Astrocyte of the spinal cord (primary cell): ENCODE measurements at places on chromosomes 6 and 20.

- DNase-seq = peak; percentile 95
Measured at GRCh38 chr6:133707456-133707855, 181.5 kb upstream of the TCF21 start.

- peak; percentile 68 for DNase-seq
Measured at GRCh38 chr20:297925-298775, 780 bp downstream of the ZCCHC3 start.

DNA sequence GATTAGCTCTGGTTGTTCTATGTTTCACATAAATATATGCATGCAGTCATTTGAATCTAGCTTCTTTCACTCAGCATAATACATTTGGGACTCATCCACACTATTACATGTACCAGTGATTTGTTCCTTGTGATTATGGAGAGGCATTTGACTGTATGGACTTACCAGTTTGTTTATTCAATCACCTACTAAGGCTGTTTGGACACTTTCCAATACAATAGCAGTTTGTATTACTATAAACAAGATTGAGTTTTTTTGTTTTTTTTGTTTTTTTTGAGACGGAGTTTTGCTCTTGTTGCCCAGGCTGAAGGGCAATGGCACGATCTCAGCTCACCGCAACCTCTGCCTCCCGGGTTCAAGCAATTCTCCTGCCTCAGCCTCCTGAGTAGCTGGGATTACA lies 109.8 kb upstream of the DST start:
- no peak for DNase-seq

- DNase-seq = no peak
Measured at GRCh38 chr6:37785663-37786270, 33.8 kb upstream of the ZFAND3 start.

DNA sequence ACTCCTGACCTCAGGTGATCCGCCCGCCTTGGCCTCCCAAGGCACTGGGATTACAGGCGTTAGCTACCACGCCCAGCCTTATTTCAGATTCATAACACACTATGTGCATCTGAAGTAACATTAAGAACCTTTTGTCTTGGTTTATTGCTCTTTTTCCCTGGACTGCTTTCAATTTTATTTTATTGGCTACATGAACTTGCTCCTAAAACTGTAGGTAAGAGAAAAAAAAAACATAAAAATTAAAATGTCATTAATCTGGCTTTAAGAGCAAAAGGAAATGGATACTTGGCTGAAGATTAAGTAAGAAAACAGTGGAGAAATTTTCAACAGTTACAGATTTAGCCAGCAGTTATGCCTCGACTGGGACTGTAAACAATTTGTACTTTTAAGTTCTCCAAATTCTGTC lies 62.5 kb downstream of the GJA1 start:
- DNase-seq = no peak

DNA sequence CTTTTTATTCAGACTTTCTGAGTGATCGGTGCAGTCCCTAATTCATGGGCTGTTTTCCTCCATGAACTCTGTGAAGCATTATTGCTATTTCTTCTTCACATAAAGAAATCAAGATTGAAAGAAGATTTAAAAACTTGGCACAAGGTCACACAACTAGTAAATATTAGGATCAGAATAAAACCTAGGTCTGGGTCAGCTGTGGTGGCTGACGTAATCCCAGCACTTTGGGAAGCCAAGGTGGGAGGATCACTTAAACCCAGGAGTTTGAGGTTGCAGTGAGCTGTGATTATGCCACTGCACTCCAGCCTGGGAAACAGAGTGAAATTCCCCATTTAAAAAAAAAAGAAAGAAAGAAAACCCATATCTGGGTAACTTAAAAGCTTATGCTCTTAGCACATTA lies 1.4 kb downstream of the ZSCAN9 start:
- DNase-seq = no peak

DNA sequence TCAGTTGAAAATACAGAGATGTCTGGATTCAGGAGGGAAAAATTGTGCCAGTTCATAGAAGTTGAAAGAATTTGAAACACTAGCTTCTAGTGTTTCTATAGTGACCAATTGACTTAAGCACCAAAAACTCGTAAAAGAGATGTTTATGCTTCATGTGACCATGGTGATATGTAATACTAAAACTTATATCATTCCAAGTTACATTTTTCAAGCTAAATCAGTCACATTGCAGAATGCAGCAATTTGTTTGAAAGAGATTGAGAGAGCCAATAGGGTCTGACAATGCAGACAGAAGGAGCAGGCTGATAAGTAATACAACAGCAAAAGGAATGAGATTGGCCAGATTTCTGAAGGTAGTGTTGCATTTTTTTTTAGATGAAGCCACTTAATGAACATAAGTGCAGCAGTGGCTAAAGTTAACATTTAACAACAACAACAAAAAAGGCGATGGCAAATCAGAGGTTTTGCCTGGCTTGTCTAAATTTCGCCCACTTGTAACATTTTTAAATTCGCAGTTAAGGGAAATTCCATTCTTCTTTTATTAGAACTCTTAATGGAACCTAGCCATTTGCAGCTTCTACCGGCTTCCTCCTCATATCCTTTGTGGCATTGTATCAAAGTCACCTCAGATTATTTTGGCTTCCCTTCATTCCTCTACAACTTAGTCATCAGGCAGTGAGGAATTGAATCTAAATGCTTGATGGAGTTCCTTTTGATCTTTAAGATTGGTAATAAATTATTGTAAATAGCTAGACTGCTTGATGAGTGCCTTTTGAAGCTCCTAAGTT lies 484.0 kb upstream of the SOX4 start:
- DNase-seq = peak; percentile 79

GRCh38 chr20:9348747-9349146 lies 165.6 kb upstream of the LAMP5 start:
- peak; percentile 20 for DNase-seq

GRCh38 chr20:34872622-34873224 lies at the start of gene GGT7:
GGT7 (minus strand) TSS chr20:34872856; CDS start chr20:34872815, 41 bp downstream.
- peak; percentile 53 for DNase-seq

- DNase-seq = no peak
Measured at GRCh38 chr6:131696956-131697355, 4.2 kb downstream of the OR2A4 start.

DNA sequence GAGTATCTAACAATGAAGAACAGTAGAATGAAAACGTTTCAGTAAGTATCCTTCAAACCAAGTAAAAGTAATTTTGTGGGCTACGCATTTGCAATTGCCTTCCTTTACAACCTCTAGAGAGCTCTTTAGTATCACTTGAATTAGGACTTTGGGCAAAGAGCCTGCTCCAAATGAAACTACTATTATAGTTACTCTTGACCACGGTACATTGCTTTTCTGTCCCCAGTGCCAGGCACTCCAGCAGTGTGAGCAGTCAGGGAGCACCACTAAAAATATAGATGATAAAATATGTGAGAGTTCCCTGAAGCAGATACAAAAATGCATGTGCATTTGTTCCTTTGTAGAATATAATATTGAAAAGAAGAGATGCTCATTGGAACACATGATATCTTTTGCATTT lies 450.1 kb upstream of the MANEA start:
- DNase-seq = no peak

DNA sequence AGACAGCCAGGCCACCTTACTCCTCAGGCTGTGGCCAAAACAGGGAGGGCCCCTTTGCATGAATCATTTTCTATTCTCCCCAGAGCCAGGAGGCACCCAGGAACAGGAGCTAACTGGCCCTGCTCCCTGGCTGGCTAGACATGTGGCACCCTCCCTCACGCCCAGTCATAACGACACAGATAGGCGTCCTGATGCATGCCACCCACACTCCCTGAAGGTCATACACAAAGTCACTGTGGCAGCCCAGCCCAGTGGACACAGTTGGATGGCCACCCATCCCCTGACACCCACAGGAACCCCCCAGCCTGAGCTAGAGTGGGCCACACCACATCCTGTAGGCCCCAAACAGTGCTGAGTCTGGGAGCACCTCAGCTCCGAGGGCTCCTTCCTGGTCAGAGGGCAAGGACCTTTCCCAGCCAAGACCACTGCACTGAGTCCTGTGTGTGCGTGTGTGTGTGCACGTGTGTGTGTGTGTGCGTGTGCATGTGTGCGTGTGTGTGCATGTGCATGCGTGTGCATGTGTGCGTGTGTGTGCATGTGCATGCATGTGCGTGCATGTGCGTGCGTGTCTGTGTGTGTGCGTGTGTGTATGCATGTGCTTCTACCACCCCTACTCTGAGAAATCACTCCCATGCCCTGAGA lies 21.6 kb downstream of the TFEB start:
- DNase-seq = no peak

GRCh38 chr6:50128420-50129005 lies 78.8 kb upstream of the DEFB112 start:
- peak; percentile 31 for DNase-seq

- DNase-seq = peak; percentile 58
Measured at GRCh38 chr6:128822271-128822670, 60.7 kb upstream of the LAMA2 start.
